ENCODE measurements at places on chromosomes 2 and 18. TPM values are rescaled to one million over a fixed set of nuclear protein-coding genes. Genes with fewer than 3 reads are reported as not detected.

The MPV17 gene
- total RNA-seq = 83.0 TPM

The PPP1R1C gene
- total RNA-seq = 0.86 TPM

The YES1 gene
- total RNA-seq = 16.6 TPM

The CFC1 gene
- total RNA-seq = 0.09 TPM

The ABCB11 gene
- 0.02 TPM for total RNA-seq

The STK17B gene
- total RNA-seq = 11.0 TPM

The REG3A gene
- not detected for total RNA-seq

The FBLN7 gene
- total RNA-seq = 0.44 TPM

The IL18R1 gene
- 1.0 TPM for total RNA-seq

The ASB18 gene
- total RNA-seq = not detected

The RFX8 gene
- total RNA-seq = not detected

The RND3 gene
- total RNA-seq = 41.5 TPM

The CYTIP gene
- total RNA-seq = 0.22 TPM

The TMEM37 gene
- total RNA-seq = 1.5 TPM

The LHCGR gene
- total RNA-seq = not detected

The CFAP221 gene
- 0.38 TPM for total RNA-seq

The CGREF1 gene
- total RNA-seq = 6.9 TPM

The KRCC1 gene
- total RNA-seq = 15.0 TPM

The FBXO48 gene
- 0.58 TPM for total RNA-seq

The RGPD6 gene
- total RNA-seq = 5.6 TPM

The REG1B gene
- not detected for total RNA-seq

The SPATA3 gene
- not detected for total RNA-seq

The SERPINB12 gene
- total RNA-seq = not detected

The UGT1A4 gene
- total RNA-seq = 0.07 TPM

The CD226 gene
- total RNA-seq = 0.13 TPM

The KCNK3 gene
- total RNA-seq = 0.94 TPM

The SERPINB13 gene
- not detected for total RNA-seq

The PCARE gene
- total RNA-seq = not detected

The DSC3 gene
- 1.6 TPM for total RNA-seq

The CYRIA gene
- total RNA-seq = 0.30 TPM

The CPLX4 gene
- total RNA-seq = not detected

The CAVIN2 gene
- 72.9 TPM for total RNA-seq

The GPAT2 gene
- total RNA-seq = not detected

The NOL4 gene
- total RNA-seq = not detected

The RAB31 gene
- total RNA-seq = 21.7 TPM

The CCL20 gene
- 7.8 TPM for total RNA-seq

The FOXI3 gene
- total RNA-seq = 0.05 TPM

The NIFK gene
- 79.1 TPM for total RNA-seq

The MBD5 gene
- total RNA-seq = 3.9 TPM

The PRKCE gene
- total RNA-seq = 10.4 TPM

The PSMA8 gene
- total RNA-seq = not detected

The DYTN gene
- not detected for total RNA-seq

The GPR39 gene
- 6.9 TPM for total RNA-seq

The ZFAND2B gene
- total RNA-seq = 21.1 TPM

The FKBP7 gene
- total RNA-seq = 9.9 TPM

The PRSS56 gene
- 0.13 TPM for total RNA-seq

The NOSTRIN gene
- total RNA-seq = 2.7 TPM

Data from A549 treated with Hydrocortisone at 1 μM for 4 hours (cell line).